ENCODE measurements at places on chromosomes 1 and 21. TPM values are rescaled to one million over a fixed set of nuclear protein-coding genes. Genes with fewer than 3 reads are reported as not detected.

DNA sequence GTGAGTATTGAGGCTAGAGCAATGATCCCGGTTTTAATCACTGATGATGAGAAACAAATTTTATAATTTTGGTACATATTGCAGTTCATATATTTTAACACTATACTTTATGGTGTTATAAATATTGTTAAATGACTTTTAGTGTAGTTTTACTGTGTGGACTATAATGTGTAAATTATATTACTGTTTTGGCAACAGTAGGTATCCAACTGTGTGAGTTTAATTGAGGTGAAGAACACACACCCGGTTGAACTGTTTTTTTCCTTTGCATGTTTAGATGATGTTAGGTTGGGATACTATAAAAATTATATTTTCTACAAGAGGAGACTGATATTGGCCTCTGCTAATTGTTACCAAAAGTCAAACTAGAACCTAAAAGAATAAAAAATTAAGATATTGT lies 166.5 kb downstream of the SDCCAG8 start:
- H3K27me3 ChIP-seq: no peaks in the 10 kb centered on the region
- H3K4me3 ChIP-seq: no peak overlapping the region
- no peaks in the 10 kb centered on the region for H3K36me3 ChIP-seq
- no peak for DNase-seq
- H3K4me1 ChIP-seq: peaks cover 9% of the 10 kb centered on the region

GRCh38 chr1:219123036-219123435 lies 50.6 kb upstream of the LYPLAL1 start:
- H3K27ac ChIP-seq: no peak overlapping the region
- no peaks in the 10 kb centered on the region for H3K27me3 ChIP-seq
- no peak overlapping the region for H3K4me3 ChIP-seq
- no peaks in the 10 kb centered on the region for H3K36me3 ChIP-seq
- peaks cover 7% of the 10 kb centered on the region for H3K4me1 ChIP-seq

DNA sequence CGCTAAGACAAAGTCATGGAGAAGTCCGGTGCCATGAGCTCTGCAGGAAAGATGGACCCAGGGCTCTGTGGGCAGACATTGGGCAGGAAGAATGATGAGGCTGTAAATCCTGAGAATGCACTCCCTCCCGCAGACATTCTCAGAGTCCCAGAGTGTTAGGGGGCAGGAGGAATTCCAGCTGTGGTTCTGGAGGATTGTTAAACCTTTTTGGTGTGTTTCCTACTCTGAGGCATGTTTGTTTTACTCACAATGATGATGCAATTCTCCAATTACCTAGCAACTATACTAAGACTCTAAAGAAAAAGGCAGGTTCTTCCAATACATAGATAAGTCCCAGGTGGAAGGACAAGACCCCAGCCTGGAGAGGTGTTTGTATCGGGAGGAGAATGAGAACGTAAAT lies 2.8 kb upstream of the CAPN9 start:
- no peak for DNase-seq
- no peaks in the 10 kb centered on the region for H3K36me3 ChIP-seq
- H3K4me1 ChIP-seq: peaks cover 10% of the 10 kb centered on the region

GRCh38 chr1:110436635-110437034 lies 14.3 kb upstream of the PROK1 start:
- no peaks in the 10 kb centered on the region for H3K36me3 ChIP-seq
- no peaks in the 10 kb centered on the region for H3K27me3 ChIP-seq
- H3K4me1 ChIP-seq: peaks cover 22% of the 10 kb centered on the region

The CD48 gene
- total RNA-seq: 32.1 TPM

DNA sequence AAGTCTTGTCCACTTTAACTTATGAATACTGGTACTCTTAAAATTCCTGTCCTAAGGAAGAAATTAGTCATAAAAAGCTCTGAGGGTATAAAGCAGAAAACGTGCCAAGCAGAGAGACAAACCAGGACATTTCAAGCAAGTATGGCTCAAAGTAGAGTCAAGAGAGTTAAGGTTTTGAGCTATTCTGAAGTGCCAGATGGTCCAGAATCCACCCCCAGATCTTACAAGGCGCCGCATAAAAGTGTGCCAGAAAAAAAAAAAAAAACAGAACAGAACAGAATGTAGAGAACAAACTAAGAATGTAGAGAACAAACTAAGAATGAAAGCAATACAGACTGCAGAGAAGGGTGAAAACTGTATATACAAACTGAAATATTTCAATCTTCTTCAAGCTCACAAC lies 12.5 kb downstream of the EPS15 start:
- H3K4me1 ChIP-seq: peaks cover 27% of the 10 kb centered on the region
- H3K27me3 ChIP-seq: no peaks in the 10 kb centered on the region
- no peak overlapping the region for H3K27ac ChIP-seq
- DNase-seq: no peak
- no peak overlapping the region for H3K4me3 ChIP-seq
- no peaks in the 10 kb centered on the region for H3K36me3 ChIP-seq

- no peaks in the 10 kb centered on the region for H3K36me3 ChIP-seq
- H3K4me1 ChIP-seq: no peaks in the 10 kb centered on the region
- no peaks in the 10 kb centered on the region for H3K27me3 ChIP-seq
- no peak overlapping the region for H3K4me3 ChIP-seq
- no peak for DNase-seq
- H3K27ac ChIP-seq: no peak overlapping the region
These were observed 59.0 kb downstream of the IRF2BP2 start for GRCh38 chr1:234551032-234551378.

DNA sequence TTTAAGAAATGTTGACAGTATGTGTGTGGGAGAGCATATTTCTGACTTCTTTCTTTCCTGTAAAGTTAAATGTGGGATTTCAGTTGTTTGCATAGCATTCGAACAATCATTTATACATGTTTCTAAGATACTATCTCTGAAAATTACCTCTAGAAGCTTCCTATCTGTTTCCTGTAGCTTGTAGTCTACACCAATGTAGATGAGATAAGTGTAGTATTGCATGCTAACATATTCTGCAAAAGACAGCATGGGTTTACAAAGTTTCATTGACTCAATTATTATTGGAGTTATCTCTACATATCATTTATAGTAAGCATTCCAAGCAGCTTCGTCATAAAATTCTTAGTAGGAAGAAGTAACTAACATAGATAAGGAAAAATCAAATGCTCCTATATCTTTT lies 98.9 kb upstream of the DPYD start:
- no peaks in the 10 kb centered on the region for H3K27me3 ChIP-seq
- no peak for DNase-seq
- no peaks in the 10 kb centered on the region for H3K36me3 ChIP-seq
- no peaks in the 10 kb centered on the region for H3K4me1 ChIP-seq
- H3K4me3 ChIP-seq: no peak overlapping the region

All from upper lobe of left lung (tissue), 6 donors.